ENCODE measurements at places on chromosomes 7 and 10. TPM values are rescaled to one million over a fixed set of nuclear protein-coding genes. Genes with fewer than 3 reads are reported as not detected.

Gene GBX1
- not detected for total RNA-seq

Gene PDE6C
- total RNA-seq = not detected

Gene ZNF107
- total RNA-seq = 4.9 TPM

Gene RALA
- total RNA-seq = 5.7 TPM

Gene ATP6V0A4
- total RNA-seq = not detected
